ENCODE measurements at places on chromosomes 7 and 10.

- DNase-seq, result no peak
These were observed 99.8 kb downstream of the NKX6-2 start for GRCh38 chr10:132685921-132686680.

- DNase-seq, result no peak
These were observed 9.4 kb upstream of the PIP4K2A start for GRCh38 chr10:22723783-22724182.

GRCh38 chr7:94003446-94004023 lies 620 bp downstream of the BET1 start:
- no peak for DNase-seq

DNA sequence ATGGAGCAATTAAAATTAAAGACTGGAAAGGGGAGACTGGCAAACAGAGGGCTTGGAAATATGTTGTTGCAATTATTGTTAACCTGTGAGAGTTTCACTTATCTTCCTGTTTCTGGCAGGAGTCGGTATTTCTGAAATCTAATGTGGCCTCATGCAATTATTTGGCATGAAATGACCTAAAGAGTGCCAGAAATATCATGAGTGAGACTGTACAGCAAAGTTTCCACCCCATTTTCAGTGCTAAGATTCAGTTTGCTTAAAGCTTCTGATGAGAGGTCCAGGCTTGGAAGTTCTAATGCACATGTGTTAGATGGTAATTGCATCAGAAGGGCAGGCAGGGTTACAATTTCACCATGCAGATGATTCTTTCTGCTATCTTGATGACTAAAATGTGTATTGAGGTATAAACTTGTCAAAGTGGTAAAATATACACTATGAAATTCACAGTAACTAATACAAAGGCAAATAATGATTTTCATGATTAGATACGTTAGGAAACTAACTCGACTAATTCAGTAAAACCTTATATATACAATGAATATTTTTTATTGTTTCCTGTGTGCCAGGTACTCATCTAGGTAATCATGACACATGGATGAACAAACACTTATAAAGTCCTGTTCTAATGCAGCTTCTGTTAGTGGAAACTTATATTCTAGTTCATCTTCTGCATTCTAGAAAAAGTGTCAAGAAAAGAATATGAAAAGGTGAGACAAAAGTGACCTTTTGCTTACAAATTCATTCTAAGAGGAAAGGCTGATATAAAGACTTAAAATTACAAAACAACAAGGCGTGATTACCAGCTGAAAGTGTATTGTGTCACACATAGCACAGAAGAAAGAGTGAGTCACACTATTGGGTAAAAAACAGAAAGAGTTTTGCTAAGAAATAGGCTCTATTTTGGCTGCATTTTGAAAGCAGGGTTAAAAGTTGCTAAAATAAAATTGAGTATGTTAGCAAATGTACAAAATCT lies 533.4 kb upstream of the SEMA3D start:
- DNase-seq, result no peak

GRCh38 chr7:98831641-98832221 lies 38.1 kb downstream of the TMEM130 start:
- peak; percentile 37 for DNase-seq

DNA sequence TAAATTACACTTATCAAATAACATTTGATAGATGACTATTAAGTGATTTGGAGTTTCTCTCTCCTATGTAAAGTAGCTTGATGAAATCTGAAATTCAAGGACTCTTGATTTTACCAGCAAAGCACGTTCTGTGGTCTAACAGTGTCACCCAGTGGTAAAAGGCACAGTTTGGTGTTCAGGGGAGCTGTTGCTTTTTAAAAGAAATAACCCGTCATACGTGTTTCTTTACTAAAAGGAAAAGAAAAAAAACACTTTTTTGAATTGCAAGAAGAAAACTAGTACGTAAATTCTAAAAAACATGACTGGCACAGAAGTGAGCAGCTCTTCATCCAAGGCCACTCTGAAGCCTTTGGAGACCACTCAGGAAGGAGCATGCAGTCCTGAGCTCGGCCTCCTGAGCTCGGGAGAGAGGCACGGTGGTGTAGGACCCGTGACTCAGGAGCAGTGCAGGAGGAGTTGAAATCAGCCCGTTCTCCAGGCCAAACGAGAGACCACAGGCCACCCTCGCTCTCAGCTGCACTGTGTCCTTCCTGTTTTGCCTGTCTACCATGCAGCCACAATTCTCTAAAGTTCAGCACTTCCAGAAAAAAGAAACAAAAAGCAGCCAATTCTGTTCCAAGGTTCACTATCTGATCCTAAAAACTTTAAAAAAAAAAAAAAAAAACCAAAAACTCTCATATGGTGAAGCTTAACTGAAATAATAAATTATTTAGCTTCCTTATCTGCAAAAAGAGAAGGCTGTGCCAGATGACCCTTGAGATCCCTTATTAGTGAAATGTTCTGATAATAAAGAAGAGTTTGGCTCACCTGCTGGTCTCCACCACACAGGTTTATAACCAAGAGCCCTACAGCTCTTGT lies 212.6 kb upstream of the FRMD4A start:
- no peak for DNase-seq

DNA sequence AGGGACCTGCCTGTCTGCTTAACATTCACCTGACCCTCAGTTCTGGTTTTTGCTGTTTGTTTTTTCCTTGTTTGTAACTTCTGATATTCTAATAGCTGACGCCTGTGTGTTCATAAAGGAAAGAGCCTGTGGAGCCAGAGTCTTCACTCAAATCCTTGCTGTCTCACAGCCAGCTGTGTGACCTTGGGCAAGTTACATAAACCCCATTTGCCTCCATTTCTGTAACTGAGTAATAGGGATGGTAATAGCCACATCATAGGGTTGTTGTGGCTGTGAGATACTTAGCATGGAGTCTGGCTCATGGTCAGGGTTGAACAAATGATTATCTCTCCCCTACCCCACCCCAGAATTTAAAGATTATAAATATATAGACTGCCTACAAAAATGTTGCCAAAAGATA lies 27.0 kb downstream of the WBP1L start:
- DNase-seq, result no peak

DNA sequence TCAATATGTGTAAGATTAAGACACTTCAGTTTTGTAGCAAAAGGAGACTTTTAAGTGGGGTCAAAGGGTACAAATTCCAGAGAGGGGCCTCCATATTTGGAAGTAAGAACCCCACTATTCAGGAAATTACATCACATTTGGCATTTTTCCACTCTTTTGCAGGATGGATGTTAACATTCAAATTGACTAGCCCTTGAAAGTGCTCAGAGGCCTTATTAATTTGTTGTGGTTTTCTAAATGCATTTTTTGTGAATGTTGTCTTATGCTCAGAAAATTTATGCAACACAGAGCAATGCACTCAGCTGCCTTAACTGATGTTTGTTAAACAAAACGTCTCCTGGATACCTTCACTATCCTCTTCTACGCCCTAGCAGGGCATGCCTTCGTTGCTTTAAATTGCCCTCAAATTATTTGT lies 50.9 kb upstream of the PDLIM1 start:
- no peak for DNase-seq

DNA sequence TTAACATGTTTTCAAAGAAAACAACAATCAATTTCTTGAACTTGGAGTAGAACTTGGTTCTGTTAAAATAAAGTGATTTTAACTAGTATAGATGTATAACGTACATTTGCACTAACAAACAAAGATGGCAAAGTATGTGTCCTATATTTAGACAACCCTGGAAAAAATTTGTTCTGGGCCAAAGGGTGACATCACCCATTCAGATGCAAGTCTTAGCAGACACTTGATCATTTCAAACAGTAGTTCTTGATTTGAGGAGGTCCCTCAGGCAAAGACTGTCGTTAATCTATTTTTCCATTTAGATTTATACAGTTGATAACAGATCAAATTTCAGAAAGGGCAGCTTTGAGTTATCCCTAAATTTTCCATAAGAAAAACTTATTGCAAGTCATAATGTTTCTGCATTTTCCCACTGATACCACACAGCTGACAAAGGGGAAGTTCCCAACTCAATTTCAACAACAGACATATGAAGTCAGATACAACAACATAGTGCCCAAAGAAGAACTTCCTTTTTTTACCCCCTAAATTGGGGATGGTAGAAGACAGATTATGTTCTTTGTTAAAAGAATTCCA lies 5.2 kb downstream of the NMT2 start:
- DNase-seq, result no peak

DNA sequence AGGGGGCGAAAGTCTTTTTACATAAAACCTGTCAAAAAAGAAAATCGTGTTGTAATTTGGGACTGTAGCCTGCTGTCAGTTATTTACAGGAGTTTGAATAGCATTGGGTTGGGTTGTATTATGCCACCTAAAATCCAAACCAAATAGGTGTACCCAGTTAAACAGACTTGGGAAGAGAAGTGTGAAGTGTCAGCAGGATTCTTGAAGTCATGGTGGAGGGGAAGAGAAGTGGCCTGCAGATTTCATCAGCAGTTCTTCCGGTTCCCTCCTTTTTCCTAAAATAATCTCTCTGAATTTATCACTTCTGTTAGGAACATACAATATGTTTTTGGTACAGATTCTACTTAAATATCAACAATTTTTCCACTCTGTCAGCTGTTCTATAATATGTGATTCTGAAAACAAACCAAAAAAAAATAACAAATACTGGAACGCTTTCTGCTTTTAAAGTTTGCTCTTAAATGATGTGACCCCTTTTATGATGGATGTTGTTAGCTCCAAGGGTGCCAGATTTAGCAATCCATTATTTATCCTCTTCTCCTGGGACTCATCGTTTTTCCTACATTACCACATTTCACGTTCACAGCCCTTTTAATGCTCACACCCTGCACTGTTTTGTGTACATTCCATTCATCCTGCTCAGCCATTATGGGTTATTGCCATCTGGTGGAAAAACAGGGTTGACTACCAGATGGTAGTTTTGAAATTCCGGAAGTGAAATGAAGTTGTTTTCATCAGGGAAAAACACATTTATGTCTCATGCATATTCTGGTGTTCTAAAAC lies 18.7 kb upstream of the ARHGAP12 start:
- DNase-seq, result no peak

DNA sequence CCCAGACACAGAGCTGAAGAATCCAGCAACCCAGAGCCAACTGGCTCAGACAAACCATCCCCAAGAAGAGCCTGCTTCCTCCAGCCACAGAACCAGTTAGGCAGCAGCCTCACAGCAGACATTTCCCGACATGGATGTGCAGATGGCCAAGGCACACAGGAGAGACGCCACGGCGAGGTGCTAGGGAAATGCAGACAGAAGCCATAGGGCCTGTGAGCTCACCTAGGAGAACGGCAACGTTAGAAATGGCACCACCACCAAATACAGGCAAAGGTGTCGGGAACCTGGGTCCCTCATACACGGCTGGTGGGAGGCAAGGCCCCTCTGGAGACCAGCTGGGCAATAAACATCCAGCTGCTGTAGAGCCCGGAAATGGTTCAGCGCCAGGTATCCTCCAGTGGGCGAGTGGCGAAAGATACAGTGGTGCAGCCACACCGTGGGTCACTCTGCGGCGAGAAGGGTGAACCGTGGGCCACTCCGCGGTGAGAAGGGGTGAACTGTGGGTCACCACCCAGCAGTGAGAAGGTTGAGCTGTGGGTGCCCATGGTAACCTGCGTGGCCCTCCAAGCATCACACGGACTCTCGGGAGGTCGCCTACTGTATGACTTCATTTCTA lies 31.2 kb downstream of the JAKMIP3 start:
- DNase-seq, result no peak

- no peak for DNase-seq
These were observed 49.5 kb downstream of the CHN2 start for GRCh38 chr7:29243910-29244655.

GRCh38 chr10:79292891-79293746 lies 54.1 kb upstream of the PPIF start:
- DNase-seq, result no peak

GRCh38 chr10:44968500-44969400 lies 9.1 kb downstream of the RASSF4 start:
- DNase-seq, result no peak

GRCh38 chr10:16792675-16793074 lies 24.5 kb downstream of the RSU1 start:
- no peak for DNase-seq

DNA sequence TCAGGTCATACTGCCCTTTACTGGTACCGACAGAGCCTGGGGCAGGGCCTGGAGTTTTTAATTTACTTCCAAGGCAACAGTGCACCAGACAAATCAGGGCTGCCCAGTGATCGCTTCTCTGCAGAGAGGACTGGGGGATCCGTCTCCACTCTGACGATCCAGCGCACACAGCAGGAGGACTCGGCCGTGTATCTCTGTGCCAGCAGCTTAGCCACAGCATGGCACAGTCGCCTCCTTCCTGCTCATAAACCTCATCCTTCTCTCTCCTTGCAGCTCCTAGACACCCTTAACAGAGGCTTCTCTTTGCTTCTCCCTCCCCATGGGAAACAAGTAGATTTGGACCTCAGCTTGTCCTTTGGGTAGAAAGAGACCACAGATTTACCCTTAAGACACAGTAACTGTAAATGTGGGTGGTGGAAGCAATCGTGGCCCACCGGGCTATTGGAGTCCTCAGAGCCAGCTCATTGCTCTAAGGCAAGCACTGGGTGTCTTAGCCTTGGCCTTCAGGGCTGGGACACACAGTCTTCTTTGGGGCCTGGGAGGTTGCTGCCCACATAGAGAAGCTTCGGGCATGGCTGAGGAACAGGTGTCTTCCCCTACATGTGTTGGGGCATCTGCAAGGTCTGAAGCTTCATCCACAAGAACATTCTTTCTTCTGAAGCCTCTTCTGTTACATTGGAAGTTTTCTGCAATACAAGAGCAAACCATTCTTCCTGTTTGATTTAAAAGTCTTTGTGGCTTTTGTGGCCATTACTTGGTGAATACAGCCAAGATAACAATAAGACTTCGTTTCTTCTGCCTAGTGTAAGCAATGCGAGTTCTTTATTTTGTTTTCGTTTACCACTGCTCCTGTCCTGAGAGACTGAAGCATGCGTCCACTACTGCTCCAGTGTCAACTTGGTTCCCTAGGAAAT lies 95.5 kb upstream of the PRSS58 start:
- DNase-seq, result no peak

DNA sequence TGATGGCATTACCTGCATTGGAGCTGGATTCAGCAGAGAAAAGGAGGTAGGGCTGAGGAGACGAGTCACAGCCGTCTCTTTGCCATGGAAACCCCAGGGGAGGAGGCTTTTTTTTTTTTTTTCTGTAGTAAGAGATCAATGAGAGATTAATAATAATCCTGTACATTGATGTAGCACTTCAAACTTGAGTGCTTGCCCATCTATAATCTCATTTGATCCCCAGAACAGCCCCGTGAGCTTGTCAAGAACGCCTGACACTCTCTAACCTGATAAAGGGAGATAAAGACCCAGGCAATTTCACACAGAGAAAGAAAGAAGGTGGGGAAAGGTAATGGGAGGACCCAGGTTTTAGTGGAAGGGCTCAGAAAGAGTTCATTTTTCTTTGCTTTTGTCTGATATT lies 195.2 kb upstream of the FOXK1 start:
- DNase-seq, result no peak

DNA sequence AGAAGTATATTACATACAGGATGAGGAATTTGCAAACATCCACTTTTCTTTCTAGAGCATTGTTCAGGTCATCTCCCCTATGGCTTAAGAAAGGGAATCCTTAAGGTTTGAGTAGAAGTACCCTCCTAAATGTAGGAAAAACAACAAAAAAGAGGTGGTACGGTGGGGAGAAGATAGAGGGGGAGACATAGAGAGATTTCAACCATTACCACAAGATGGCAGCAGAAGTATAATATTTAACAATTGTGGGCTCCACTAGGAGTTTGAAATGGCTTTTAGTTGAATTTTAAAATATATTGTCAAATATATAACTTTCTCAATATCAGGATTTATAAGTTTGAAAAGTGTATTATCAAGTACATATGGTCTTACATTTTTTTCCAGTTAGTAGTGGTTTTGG lies 72.7 kb upstream of the PRKG1 start:
- DNase-seq, result no peak
